Nephron progenitor cell (in vitro differentiated cells): ENCODE measurements at places on chromosomes 16 and 17.

- no peak for DNase-seq
Measured at GRCh38 chr16:83171396-83171795, 544.6 kb downstream of the CDH13 start.

DNA sequence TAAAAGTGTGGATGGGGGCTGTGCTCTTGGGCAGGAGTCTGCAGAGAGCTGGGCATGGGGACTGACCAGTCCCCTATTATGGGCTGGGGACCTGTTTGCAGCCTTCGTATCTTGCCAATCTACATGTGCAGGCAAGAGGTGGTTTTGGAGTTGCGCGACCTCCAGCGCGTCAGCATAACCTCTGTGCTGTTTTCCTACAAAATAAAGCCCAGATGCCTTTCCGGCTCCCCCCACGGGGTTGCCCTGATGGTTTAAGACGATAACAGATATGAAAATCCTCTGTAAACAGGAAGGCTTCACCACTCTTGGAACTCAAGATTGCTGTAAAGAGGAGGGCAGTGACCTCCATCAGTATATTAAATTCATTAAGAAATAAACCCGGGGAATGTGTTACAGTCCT is 16.5 kb upstream of the SPPL2C start:
- no peak for DNase-seq

DNA sequence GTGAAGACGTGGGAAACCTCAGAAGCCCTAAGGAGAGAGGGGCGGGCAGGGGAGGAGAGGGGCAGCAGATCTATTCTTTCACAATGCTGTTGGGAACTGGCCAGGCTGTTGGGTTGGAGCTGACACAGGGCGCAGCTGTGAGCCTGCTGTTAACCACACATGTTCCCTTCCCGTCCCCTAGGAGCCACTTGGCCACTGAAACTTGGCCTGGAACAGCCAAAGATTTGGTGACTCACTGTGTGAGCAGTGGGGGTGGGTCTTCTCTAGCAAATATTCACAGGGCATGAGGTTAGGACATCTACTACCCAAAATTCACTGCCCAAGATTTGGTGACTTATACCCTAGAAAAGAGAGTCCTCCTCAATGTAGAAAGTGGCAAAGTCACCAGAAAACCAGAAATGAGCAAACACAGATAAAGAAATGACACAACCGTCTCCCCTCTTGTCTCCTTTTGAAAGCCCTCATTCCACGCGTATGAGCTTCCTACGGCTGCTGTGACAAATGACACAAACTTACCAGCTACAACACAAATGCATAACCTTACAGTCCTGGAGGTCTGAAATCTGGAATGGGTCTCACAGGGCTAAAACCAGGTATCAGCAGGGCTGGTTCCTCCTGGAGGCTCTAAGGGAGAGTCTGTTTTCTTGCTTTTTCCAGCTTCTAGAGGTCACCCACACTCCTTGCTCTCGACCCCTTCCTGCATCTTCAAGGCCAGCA is 6.3 kb downstream of the TBC1D16 start:
- no peak for DNase-seq

DNA sequence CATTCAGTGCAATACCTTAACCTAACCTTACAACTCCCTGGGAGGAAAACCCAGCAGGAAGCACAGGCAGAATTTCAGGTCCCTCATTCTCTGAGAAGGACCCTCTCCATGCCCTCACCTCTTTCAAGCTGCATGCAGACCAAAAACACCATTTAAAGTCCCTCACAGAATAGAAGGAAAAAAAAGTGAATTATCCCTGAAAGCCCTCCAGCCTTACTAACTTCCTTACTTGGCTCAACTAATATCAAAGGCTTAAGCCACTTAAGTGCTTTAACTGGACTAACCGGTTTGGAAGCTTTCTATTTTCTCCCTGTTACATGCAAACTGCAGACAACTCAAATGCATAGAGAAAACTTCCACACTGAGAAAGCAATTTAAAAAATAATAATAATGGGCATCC is 60.5 kb downstream of the ADAMTS18 start:
- no peak for DNase-seq

- DNase-seq, result no peak
Measured at GRCh38 chr17:58536542-58536941, 22.1 kb upstream of the MTMR4 start.

GRCh38 chr17:58184308-58184985 is 8.1 kb upstream of the EPX start:
- no peak for DNase-seq

GRCh38 chr17:73646409-73647300 is 2.4 kb upstream of the SDK2 start:
- DNase-seq, result peak; percentile 57

DNA sequence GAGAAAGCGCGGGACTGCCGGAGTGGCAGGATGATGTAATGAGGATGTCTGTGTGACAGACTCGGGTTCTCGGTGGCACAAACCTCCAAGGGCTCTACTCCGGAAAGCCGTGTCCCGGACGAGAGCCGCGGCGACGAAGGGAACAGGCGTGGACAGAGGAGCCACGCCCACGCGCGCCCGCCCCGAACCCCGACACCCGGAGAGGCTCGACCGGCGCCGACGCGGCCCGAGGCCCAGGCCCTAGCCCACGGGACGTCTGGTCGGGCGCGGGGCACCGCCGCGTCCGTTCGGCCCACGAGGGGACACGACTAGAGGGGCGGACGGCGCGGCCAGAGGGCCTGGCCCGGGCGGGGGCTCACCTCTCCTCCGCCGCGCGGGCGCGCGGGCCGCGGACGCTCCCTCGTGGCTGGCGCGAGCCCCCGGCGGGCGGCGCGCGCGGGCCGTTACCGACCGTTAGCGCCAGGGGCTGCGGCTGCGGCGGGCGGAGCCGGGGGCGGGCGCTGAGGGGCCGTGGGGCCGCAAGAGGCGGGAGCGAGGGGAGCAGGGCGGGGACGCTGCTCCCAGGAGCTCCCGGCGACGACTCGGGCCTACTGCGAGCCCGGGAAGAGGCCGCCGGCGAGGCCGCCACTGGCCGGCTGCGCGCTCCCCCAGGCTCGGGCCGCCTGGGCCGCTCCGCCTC is 2.1 kb upstream of the IRX5 start:
- no peak for DNase-seq

GRCh38 chr16:1712791-1713261 is 6.8 kb downstream of the MAPK8IP3 start:
- no peak for DNase-seq

DNA sequence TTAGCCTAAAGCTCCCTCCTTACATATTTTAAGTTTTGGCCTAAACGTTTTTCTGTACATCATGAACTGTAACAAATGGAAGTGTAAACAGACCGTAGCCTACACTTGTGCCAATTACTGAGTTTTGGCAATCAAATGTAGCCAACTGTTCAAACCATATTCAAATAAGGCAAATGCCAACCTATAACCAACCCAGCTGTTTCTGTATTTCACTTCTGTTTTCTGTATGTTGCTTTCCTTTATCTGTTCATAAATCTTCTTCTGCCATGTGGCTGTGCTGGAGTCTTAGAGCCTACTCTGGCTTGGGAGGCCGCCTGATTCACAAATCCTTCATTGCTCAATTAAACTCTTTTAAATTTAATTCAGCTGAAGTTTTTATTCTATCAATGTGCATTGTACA is 6.9 kb upstream of the C16orf78 start:
- no peak for DNase-seq

DNA sequence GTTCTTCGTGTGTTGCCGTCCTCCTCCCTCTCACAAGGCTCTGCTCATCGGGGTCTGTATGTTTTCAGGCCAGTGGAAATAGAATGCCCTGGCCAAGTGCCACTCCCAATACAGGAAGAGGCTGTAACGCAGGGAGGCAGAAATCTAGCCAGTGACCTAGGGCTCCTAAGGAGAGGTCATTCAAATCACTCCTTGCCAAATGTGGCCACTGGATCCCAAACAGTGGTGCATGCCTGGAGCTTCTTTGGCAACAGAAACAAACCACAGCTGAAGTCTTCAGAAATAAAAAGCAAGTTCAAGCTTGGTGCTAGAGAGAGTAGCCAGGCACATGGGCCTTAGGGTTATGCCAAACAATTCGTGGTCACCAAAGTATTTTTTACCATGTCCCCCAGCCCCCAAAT is 66.1 kb downstream of the SMG6 start:
- DNase-seq, result no peak

DNA sequence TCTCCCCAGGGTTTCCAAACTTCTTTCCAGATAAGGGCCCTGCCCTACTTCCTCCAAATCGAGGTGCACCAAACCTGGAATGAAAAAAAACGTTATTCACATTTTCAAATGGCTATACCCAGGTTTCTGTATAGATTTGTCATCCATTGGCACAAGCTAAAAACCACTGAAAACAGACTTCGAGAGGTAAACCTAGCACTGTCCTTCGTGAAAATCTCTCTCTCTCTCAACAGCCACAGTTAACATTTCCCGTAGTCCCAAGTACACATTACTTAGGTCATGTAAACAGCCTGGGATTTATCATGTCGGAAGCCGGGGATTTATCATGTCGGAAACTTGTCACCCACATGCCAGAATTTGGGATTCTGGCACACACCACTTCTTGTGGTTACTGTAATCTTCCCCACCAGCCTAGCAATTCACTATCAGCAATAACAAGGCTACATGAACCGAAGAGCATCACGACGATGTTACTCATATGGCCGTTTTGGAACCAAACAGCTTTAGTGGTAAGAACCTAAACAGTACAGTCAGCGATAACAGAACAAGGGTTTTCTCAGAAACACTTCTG is 1.2 kb downstream of the DDX5 start:
- DNase-seq, result no peak

DNA sequence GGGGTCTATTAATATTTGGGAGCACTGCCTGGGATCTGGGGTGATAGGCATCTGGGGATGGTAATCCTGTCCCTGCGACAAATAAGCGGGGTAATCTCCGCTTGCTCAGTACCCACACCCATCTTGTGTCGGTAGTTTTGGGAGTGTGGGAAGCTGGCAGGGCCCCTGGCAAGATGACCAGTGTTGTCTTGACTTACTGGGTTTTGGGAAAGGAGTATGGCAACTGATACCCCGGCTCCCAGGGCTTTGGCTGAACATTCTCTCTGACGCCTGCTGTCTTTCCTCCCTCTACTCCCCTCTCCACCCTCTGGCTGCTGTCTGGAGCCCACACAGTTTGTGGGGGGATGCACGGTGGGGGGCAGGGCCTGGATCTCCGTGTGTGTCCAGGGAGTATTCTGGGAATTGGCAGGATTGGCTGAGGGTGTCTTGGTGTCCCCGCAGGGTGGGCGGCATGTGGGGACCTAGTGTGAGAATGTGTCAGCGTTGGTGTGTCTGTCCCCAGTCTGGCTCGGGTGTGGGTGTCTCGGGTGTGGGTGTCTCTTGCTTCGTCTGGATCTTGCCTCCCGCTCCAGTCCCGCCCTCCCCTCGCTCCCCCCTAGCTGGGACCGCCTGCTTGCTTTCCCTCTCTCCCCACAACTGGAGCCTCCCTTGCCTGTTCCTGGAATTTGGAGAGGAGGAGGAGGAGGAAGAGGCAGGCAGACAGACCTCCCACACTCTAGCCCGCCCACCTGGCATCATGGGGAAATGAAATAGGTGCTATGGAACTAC is 12.0 kb downstream of the RARA start:
- no peak for DNase-seq

DNA sequence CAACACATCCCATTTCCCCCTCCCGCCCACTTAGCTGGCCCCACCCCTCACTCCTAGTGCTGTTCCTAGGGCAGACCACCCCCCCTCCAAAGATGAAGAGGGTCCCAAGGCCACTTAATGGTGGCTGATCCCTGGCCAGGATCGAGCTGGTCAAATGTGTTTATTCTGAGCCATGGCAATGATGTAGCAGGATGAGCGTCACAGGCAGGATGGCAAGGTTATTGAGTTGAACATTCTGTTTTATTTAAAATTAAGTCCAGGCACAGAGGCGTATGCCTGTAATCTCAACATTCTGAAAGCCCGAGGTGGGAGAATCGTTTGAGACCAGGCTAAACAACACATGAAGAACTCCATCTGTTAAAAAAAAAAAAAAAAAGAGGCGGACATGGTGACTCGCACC is 12.2 kb downstream of the ZNF423 start:
- no peak for DNase-seq

DNA sequence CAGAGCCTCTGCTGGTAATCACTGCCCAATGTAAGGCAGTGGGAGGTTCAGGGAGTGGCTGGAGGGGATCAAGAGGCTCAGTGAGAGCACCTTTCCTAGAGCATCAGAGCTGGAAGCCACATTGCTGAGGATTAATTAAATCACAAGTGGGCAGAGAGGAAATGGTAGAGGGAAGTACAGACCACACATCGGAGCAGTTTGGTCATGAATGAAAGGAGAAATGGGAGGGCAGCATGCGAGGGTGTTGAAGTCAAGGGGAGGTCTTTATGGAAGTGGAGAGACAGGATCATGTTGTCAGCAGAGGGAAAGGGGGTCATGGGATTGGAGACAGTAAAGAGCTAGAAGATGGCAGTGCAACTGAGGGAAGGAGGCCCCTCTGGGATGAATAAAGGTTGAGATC is 2.3 kb downstream of the CCL17 start:
- no peak for DNase-seq

GRCh38 chr17:7314719-7315569 is at the start of gene GPS2:
TSS of gene GPS2 (minus strand) at chr17:7315360. CDS start at chr17:7315052, 308 bp downstream.
- DNase-seq, result peak; percentile 91

GRCh38 chr17:69637446-69638156 is 223.1 kb downstream of the MAP2K6 start:
- no peak for DNase-seq

GRCh38 chr16:11581678-11582077 is 5.0 kb downstream of the LITAF start:
- no peak for DNase-seq

DNA sequence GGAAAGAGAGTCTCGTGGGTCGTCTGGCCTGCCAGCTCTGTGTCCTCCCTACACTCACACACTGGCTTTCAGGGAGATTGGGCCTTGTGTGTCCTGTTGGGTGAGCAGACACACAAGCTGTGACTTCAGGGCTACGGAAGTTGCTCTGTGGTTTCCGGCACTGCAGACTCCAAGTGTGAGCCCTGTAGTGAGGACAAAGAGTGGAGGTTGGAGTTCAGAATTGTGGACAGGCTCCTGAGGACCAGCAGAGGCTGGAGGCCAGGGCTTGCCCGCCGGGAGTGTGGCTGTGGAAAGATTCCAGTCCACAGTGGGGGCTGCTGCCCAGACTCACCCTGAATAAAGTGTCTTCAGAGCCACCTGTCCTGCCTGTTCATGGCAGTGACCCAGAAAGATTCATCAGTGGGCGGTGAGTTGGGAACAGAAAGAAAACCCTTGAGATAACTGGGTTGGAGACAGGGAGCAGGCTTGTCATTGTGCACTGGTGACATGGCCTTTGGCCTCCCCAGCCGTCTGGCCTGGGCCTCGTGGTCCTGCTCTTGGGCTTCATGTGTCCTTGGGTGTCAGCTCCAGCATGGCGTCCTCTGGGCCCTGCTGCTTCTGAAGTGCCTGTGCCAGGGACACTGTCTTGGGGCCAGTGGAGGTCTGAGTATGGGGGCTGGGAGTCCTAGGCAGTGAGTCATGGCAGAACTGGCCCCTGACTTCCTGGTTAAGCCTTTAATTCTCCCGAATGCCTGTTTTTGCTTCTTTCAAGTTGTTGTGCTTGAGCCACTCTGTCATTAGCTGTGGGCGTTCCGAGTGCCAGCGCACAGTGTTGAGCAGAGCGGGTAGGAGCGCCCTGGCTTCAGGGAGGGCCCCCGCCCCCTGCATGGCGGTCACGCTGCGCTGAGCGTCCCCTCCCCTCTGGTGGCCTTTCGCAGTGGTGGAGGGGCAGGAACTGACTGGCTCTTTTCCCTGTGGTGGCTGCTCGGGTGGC is 19.9 kb upstream of the ZNF750 start:
- peak; percentile 71 for DNase-seq
